Esophagus squamous epithelium (tissue), 5 donors: ENCODE measurements at places on chromosomes 1 and 21. TPM values are rescaled to one million over a fixed set of nuclear protein-coding genes. Genes with fewer than 3 reads are reported as not detected.

- H3K27me3 ChIP-seq = no peaks in the 10 kb centered on the region
- no peak for DNase-seq
- H3K36me3 ChIP-seq = no peaks in the 10 kb centered on the region
- H3K27ac ChIP-seq = no peak overlapping the region
Measured at GRCh38 chr1:8171751-8172464, 145.8 kb upstream of the ERRFI1 start.

DNA sequence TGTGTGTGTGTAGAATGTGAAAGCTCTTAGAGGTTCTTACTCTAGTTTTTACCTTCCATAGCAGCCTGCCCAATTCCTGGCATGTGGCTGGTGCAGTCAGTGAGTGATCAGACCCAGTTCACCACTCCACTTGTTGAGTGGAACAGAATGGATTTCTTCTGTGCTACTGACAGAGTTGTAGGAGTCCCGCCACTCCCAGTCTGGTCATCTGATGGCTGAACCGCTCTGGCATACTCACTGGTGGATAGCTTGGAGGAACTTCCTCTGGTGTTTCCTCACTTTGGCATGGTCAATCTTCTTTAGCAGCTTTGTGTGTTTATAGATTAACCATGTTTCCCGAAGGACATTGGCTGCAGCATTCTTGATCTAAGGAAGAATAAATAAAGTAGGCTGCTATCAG, 106.7 kb upstream of the ADAR start:
- H3K36me3 ChIP-seq = no peaks in the 10 kb centered on the region
- no peaks in the 10 kb centered on the region for H3K27me3 ChIP-seq
- no peak overlapping the region for H3K27ac ChIP-seq
- no peak for DNase-seq
- peaks cover 2% of the 10 kb centered on the region for H3K4me1 ChIP-seq

- H3K36me3 ChIP-seq = no peaks in the 10 kb centered on the region
- H3K27ac ChIP-seq = peak overlapping the region; percentile 1
- H3K4me1 ChIP-seq = peaks cover 42% of the 10 kb centered on the region
- DNase-seq = no peak
Measured at GRCh38 chr1:30417001-30417700, 306.2 kb downstream of the MATN1 start.

DNA sequence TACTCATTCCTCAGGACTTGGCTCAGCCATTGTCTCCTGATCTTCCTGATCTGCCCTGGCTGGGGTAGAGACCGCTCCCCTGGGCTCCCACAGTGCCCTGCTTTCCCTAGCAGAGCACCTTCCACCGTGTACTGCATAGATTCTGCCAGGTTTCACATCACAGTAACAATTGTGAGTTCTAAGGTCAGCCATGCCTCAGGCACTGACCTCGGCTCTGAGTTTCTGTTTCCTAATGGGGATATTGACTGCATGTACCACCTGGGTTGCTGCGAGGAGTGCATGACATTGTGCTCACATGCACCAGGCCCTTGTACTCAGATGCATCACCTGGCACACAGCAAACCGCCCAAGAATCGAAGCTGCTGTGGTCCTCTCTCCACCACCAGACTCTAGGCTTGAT, 46.0 kb downstream of the HSPG2 start:
- H3K36me3 ChIP-seq = peaks cover 99% of the 10 kb centered on the region
- no peak for DNase-seq
- H3K4me3 ChIP-seq = no peak overlapping the region
- H3K4me1 ChIP-seq = peaks cover 13% of the 10 kb centered on the region
- H3K27me3 ChIP-seq = no peaks in the 10 kb centered on the region
- H3K27ac ChIP-seq = peak overlapping the region; percentile 16

GRCh38 chr1:242788771-242789170, 264.3 kb upstream of the PLD5 start:
- no peaks in the 10 kb centered on the region for H3K36me3 ChIP-seq
- no peak overlapping the region for H3K27ac ChIP-seq
- DNase-seq = no peak
- H3K27me3 ChIP-seq = no peaks in the 10 kb centered on the region
- H3K4me3 ChIP-seq = no peak overlapping the region

- H3K36me3 ChIP-seq = no peaks in the 10 kb centered on the region
- no peak for DNase-seq
- H3K27me3 ChIP-seq = no peaks in the 10 kb centered on the region
- no peak overlapping the region for H3K4me3 ChIP-seq
- peaks cover 56% of the 10 kb centered on the region for H3K4me1 ChIP-seq
Measured at GRCh38 chr1:54575605-54576290, 27.7 kb downstream of the ACOT11 start.

DNA sequence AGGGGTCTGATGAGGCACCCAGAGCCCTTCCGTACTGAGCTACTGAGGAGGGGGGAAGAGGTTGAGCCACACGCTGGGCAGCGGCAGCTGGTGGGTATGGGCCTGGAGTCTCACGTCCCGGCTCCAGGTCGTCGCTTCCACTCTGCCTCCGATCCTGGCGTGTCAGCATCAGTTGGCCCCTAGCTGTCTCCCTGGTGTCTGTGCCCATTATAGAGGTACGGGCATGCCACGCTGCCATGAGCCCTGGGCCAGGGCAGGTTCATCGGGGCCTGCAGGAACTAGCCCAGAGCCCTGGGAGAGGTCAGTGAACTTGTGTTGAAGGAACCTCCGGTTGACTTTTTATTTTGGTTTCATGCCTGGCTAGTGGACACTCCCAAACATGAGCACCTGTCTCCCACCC, 18.2 kb downstream of the COQ8A start:
- no peaks in the 10 kb centered on the region for H3K27me3 ChIP-seq
- H3K4me3 ChIP-seq = no peak overlapping the region
- H3K27ac ChIP-seq = no peak overlapping the region
- H3K4me1 ChIP-seq = peaks cover 5% of the 10 kb centered on the region
- no peak for DNase-seq

DNA sequence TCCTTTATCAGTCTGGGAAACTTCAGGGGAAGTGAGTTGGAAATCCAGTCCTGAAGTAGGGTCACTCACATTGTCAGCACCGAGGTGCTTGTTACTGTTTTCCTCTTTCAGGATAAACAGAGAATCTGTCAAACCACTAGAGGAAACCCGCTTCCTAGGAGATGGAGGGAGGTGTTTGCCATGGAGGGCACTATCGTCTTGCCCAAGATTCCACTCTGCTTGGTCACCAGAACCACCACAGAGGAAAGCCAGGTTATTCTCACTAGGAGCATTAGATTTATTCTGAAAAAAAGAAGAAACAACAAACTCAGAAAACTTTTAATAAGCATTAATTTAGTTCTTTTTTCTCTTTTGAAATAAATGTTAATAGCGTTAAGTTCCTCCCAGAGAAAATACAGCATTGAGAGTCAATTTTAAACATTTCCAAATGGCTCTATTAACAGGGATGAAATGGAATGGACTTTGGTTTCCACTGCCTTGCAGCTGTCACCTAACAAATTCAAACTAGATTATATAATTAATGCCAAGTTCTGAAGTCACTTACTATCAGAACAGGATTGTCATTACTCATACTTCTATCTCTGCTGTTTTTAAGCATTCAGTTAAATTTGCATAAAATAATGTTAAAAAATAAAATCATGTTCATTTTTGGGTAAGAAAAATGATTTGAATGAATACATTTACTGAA, 242.8 kb downstream of the CRB1 start:
- H3K4me3 ChIP-seq = no peak overlapping the region
- no peaks in the 10 kb centered on the region for H3K4me1 ChIP-seq
- no peaks in the 10 kb centered on the region for H3K36me3 ChIP-seq
- DNase-seq = no peak

DNA sequence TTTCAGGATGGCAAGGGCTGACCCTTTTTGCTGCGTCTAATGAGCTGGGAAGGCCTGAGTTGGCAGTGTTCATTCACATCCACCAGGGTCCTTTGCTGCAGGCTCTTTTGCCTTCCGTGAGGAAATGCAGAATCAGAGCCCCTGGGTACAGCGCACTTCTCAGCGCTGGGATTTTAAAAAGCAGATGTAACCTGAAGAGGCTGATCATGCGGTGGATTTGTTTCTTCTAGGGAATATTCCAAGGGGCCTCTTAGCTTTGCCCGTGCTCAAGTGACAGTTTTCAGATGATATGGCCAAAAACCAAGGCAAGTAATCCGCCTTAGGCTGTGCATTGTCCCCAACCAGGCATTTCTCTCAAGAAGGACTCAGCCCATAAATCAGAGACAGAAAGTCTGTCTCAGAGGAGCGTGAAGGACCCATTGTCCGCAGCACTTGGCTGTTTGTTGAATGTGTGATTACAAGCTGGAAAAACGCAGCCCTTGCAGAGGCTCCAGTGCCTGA, 237.6 kb downstream of the PTPRC start:
- H3K27ac ChIP-seq = no peak overlapping the region
- no peak overlapping the region for H3K4me3 ChIP-seq
- H3K36me3 ChIP-seq = no peaks in the 10 kb centered on the region

DNA sequence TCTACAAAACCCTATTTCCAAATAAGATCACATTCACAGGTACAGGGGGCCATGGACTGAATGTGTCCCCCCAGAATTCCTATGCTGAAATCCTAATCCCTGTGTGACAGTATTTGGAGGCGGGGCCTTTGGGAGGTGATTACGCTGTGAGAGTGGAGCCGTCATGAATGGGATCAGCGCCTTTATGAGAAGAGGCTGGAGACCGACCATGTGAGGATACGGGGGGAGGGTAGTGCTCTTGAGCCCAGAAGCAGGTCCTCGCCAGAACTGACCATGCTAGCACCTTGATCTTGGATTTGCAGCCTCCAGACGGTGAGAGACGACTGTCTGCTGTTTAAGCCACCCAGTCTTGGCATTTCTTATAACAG, 23.8 kb upstream of the KIF26B start:
- no peak overlapping the region for H3K4me3 ChIP-seq
- peaks cover 66% of the 10 kb centered on the region for H3K27me3 ChIP-seq
- no peaks in the 10 kb centered on the region for H3K4me1 ChIP-seq
- H3K36me3 ChIP-seq = no peaks in the 10 kb centered on the region
- no peak for DNase-seq

DNA sequence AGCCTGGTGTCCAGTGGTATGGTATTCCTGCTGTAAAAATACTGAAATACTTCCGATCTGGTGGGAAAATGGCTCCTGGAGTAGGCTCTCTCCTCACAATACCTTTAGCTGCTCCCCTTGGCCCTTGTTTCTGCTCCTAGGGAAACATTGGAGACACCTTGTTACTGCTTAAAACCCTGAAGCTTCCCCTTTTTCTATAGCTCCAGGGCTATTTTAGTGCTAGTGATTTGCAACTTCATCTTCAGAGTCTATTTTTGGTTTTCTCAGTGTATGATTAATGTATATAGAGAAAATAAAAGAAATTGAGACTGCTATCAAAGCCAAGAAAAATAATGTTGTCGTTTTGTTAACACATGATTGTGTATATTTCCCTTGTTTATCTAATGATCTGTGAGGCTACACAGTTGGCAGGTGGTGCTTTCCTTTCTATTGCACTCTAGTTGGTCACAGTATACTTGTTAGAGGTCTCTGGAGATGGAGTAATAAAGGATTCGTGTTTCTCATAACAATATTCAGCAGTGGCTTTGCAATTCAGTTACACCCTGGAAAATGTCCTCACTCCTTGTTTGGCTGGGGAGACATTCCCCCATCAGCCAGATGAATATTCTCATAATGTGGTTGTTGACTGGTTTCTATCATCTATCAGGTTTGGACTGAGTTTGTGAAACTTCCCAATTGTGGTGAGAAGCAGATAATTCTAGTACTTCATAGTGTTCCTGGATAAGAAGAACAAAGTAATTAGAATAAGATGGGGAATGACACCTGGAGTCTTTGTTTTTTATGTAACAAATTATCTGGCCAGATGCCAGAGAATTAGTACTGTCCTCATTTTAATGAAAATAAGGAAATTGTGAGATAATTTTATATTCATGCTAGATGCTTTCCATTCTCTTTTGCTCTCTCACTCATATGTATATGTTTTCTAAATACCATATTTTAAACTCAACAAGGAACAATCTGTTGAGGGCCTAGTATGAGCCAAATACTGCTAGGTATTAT, 44.8 kb upstream of the CACYBP start:
- H3K27ac ChIP-seq = no peak overlapping the region
- no peak for DNase-seq
- H3K36me3 ChIP-seq = no peaks in the 10 kb centered on the region
- H3K4me1 ChIP-seq = no peaks in the 10 kb centered on the region
- no peak overlapping the region for H3K4me3 ChIP-seq
- no peaks in the 10 kb centered on the region for H3K27me3 ChIP-seq

- no peak overlapping the region for H3K27ac ChIP-seq
- no peak overlapping the region for H3K4me3 ChIP-seq
- H3K4me1 ChIP-seq = no peaks in the 10 kb centered on the region
Measured at GRCh38 chr1:193730017-193730416, 543.6 kb upstream of the B3GALT2 start.

DNA sequence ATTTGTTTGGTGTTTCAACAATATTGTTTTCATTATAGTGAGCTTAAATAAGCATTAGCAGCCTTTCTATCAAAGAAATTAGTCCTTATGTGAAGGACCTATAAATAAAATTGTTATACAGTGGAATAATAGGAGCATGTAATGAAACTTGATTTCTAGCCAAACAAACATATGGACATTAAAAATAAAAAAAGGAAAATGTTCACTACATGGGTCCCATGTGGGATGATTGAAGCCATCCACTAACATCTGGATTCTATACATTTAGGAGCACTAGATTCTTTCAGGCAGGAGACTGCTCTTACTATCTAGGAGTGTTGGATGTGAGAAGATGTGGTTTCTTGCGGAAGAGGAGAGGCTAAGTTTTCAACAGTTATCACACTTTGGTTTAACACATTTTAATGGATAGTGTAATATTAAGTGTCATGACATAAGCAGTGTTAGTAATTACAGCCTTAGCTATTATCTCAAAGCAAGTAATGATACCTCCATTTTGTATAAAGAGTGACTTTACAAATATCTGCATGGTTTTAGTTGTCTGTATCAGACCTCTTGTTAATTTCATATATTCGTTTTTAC, 62.3 kb downstream of the LYPLAL1 start:
- no peak for DNase-seq
- H3K4me1 ChIP-seq = no peaks in the 10 kb centered on the region
- H3K27me3 ChIP-seq = no peaks in the 10 kb centered on the region

DNA sequence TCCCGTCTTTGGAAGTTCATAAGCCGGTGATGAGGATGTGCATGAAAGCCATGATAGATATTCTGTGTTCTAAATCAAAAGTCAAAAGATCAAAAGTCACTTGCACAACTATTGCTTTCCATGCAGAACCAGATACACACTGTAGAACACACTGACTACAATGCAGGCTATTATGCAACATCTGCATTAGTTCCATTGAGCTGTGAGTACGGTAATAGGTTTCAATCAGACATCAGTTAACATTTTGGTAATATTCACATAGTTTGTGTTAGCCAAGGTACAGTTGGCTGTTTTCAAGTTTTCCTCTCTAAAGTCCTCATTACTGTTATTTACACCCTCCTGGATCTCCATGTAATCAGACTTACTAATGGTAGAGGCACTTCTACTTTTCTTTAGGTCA, 3.1 kb downstream of the KCNA2 start:
- peaks cover 32% of the 10 kb centered on the region for H3K4me1 ChIP-seq
- no peak for DNase-seq
- no peaks in the 10 kb centered on the region for H3K36me3 ChIP-seq
- peaks cover 10% of the 10 kb centered on the region for H3K27me3 ChIP-seq

GRCh38 chr21:44773291-44773932, 28.2 kb downstream of the UBE2G2 start:
- H3K4me1 ChIP-seq = no peaks in the 10 kb centered on the region
- no peak overlapping the region for H3K4me3 ChIP-seq
- H3K36me3 ChIP-seq = peaks cover 98% of the 10 kb centered on the region
- DNase-seq = no peak
- no peaks in the 10 kb centered on the region for H3K27me3 ChIP-seq
- no peak overlapping the region for H3K27ac ChIP-seq

Gene SFN
- total RNA-seq = 2,183 TPM

Gene NBPF4
- 0.41 TPM for total RNA-seq

Gene TDRD5
- total RNA-seq = 0.72 TPM

Gene NDUFS5
- total RNA-seq = 496 TPM

Gene S100A11
- 2,319 TPM for total RNA-seq

Gene TCHH
- total RNA-seq = 0.44 TPM

Gene MATN1
- total RNA-seq = not detected

Gene CA14
- total RNA-seq = not detected

Gene TRIM46
- total RNA-seq = 0.38 TPM

Gene INSRR
- total RNA-seq = not detected
